Activated CD8-positive, alpha-beta memory T cell treated with anti-CD3 and anti-CD28 coated beads for 48 hours (primary cell): ENCODE measurements at places on chromosomes 16 and 17.

GRCh38 chr17:35089586-35090296 lies 26.2 kb upstream of the RFFL start:
- no peak for DNase-seq

- no peak for DNase-seq
Measured at GRCh38 chr16:88398874-88399178, 16.1 kb downstream of the ZNF469 start.

GRCh38 chr16:68363658-68364521 lies 53.1 kb downstream of the PRMT7 start:
- DNase-seq, result no peak

GRCh38 chr16:58099097-58099955 lies 29.9 kb downstream of the CFAP20 start:
- no peak for DNase-seq

GRCh38 chr17:67489273-67489672 lies 112.2 kb downstream of the PITPNC1 start:
- DNase-seq, result no peak

DNA sequence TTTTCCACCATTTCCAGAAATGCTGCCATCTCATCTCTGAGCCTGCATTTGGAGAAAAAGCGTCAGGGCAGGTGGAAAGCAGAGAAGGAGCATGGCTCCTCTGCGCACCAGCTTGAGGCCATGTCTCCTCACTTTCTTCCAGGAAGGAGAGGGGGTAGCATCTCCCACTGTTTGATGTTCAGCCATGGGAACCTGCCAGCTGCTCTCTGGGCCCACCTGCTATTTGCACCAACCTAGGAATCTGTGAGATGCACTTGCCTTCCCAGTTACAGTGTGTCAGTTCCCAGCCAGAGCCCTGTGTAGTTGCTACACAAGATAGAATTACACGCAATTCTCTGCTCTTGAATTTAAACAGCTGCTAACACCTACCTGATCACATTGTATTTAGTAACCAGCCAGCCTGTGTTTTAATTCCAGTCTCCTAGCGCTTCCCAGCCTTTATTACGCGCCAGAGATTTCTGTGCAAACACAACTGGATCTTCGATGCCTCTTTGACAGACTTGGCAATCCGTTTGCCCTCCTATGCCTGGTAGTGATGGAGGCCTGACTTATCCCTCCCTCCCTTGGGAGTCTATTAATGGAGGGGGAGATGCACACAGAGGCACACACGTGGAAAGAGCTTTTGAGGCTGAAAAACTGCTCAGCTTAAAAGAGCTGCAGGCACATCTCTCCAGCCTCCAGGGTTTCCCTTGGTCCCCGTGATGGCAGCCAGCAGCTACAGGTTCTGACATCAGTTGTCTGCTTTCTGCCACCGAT lies 98.1 kb upstream of the SEC14L1 start:
- DNase-seq, result no peak

DNA sequence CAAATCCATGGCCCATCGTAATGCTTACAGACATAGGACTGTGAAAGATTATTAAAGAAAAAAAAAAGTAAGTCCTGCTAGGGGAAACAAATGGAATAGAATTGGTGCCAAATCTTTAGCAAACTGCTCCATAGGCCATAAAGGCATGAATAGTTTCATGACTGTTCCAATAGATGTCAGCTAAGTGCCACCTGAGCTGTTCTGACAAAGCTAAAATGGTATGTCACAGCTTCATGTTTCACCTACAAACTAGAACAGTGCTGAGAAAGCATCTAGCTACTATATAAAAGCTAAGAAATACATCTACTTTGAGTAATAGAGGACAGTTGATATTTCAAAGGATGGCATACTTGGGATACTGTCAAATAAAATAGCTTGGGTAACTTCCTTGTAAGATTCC lies 771.6 kb upstream of the CA10 start:
- DNase-seq, result no peak

GRCh38 chr16:59899940-59900339 lies 1165.8 kb upstream of the GOT2 start:
- DNase-seq, result no peak

DNA sequence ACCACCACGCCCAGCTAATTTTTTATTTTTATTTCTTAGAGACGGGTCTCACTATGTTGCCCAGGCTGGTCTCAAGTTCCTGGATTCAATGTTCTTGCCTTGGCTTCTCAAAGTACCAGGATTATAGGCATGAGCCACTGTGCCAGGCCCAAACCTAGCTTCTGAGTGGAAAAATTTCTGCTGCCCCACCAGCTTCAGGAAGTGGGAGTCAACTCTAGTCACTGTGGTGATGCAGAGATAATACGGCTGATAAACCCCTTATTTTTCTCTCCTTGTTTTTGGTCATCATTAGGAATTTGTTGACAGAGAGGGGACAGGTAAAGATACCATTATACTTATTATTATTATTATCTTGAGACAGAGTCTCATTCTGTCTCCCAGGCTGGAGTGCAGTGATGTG lies 27.8 kb upstream of the PHOSPHO1 start:
- DNase-seq, result no peak
